ENCODE measurements at places on chromosomes 3 and 15. TPM values are rescaled to one million over a fixed set of nuclear protein-coding genes. Genes with fewer than 3 reads are reported as not detected.

DNA sequence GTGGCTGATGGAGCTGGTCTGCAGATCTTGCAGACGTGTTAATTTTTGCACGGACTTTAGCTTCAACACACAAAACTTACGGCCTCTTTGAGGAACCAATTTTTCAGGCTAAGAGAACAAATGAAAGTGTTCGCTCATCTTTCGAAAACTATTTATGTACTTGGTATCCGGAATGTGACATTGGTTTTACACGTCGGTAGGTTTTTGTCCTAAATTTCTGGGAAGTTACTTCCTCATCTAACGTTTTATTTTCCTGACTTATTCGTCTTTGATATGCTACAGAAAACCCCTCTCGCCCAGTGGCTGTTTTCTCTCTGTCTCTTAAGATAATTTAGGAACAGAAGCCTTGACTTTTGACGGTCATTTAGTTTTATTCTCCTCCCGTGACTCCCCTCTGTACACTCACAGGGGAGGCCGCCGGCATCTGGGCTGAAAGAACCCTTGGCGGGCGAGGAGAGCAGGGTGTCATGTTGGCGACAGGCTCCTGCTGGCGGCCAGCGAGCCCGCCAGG is 834 bp upstream of the GREM1 start:
- no peak for DNase-seq

- DNase-seq: no peak
Measured at GRCh38 chr15:63698692-63699091, 101.5 kb downstream of the FBXL22 start.

PRICKLE2 gene
- 3.1 TPM for total RNA-seq

DNA sequence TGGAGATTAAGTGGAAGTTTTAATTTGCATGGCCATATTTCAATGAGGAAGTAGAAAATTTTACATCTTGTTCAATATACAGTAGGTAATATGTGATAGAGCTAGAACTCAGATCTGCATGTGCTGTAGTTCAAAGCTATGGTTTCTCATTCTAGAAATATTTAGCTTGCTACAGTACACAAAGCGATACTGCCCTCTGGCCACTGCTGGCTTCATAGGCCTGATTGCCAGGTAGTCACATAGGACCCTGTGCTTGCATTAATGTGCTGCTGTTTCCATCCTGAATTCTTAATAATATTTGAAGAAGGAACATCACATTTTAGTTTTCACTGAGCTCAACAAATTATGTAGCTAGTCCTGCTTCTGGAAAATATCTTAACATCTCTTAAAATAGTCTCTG is 87.0 kb downstream of the PLSCR2 start:
- peak; percentile 32 for DNase-seq

SLC51B gene
- total RNA-seq: not detected

Data from H4 (cell line).